ENCODE measurements at places on chromosomes 4 and X.
A peak's percentile ranks its signal among the peaks of the same experiment; 100 is the strongest.

DNA sequence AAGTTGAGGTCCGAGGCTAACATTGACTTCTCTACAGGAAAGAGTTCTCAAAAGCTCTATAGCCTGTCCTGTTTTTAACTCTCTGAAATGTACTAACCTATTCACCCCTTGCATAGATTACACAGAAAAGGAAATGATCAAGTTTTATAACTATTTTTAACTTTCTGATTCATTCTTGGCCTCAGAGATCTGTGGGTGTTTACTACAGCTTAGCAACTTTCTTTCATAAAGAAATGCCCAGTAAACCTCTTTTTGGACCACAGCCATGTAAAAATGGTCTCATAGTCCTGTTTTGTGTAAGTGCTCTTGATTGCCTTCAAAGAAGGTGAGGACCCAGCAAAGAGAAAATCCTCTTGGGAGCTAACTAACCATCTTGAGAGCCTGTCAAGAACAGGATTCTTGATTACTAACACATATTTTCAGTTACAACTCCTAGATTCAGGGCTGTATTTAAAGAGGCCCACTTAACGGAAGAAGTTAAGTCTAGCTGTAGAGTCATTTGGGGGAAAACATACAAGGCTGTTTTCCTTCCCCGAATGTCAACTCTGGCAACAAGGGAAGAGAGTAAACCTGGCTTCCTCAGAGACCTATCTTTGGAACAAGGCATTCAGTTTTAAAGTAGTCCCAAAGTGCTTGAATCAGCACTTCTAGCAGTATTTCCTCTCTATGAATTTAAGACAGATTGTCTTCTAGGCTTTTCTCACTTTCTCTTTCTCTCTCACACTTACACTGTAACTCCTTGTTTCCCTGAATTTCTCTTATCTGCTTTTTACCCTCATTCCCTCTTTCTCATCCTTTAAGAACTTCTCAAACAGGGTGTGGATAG lies 78.2 kb downstream of the IL21 start:
- no peak for DNase-seq

DNA sequence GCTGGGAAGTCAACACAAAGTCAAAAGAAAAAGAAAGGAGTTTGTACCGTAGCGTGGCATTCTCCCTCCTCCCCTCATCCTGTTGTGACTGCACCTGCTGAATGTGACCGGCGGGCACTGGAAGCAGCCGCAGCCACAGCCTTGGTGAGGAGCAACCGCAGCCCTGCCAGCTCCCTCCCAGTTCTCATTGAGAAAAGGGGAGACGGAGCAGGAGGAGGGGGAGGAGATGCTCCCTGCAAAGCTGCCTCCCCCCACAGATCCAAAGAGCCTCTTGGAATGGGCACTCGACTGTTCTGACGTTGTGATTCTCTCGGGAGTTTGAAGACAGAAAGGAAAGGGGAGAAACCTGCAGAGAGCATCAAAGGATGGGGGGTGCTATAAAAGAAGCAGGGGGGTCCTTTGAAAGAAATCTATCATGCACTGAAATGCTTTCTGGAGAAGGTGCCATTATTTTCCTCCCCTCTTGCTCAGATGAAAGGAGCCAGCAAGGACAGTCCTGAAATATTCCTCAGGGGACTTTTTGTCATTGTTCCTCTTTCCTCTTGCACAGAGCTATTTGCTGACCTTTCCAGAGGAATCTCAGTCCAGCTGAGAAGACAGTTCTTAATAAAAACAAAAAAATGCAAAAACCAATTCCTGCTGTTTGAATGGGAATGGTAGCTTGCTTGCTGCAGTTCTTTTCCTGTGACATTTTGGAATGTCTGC lies 429.7 kb downstream of the MAPK10 start:
- peak; percentile 9 for DNase-seq

GRCh38 chrX:2483398-2484060 lies 17.2 kb downstream of the DHRSX start:
- DNase-seq = no peak

- no peak for DNase-seq
These were observed 573.1 kb upstream of the POU3F4 start for GRCh38 chrX:82934980-82935379.

All from NCI-H1105 (cell line).